ENCODE measurements at places on chromosomes 12 and 14. TPM values are rescaled to one million over a fixed set of nuclear protein-coding genes. Genes with fewer than 3 reads are reported as not detected.

The TBC1D30 gene
- polyA plus RNA-seq, result 12.2 TPM

The SPX gene
- polyA plus RNA-seq, result 15.5 TPM

The NRXN3 gene
- 6.9 TPM for polyA plus RNA-seq

The DENND5B gene
- polyA plus RNA-seq, result 28.4 TPM

The LRFN5 gene
- polyA plus RNA-seq, result 10.9 TPM

The GNPTAB gene
- polyA plus RNA-seq, result 36.9 TPM

The PIP4P1 gene
- 36.9 TPM for polyA plus RNA-seq

The RAD9B gene
- polyA plus RNA-seq, result 1.2 TPM

The HCAR2 gene
- 0.34 TPM for polyA plus RNA-seq

The ANO4 gene
- polyA plus RNA-seq, result 2.0 TPM

The RHEBL1 gene
- polyA plus RNA-seq, result 1.6 TPM

The OR4K2 gene
- not detected for polyA plus RNA-seq

The KRT74 gene
- not detected for polyA plus RNA-seq

The RAD51AP1 gene
- 22.7 TPM for polyA plus RNA-seq

The NXPH4 gene
- 4.2 TPM for polyA plus RNA-seq

The ARG2 gene
- 53.3 TPM for polyA plus RNA-seq
